Stimulated activated CD4-positive, alpha-beta T cell treated with anti-CD3 and anti-CD28 coated beads, Interleukin-12 subunit alpha, Interleukin-12 subunit beta, amount 100 ng/mL, for 4 hours (primary cell): ENCODE measurements at places on chromosomes 1 and 21.

DNA sequence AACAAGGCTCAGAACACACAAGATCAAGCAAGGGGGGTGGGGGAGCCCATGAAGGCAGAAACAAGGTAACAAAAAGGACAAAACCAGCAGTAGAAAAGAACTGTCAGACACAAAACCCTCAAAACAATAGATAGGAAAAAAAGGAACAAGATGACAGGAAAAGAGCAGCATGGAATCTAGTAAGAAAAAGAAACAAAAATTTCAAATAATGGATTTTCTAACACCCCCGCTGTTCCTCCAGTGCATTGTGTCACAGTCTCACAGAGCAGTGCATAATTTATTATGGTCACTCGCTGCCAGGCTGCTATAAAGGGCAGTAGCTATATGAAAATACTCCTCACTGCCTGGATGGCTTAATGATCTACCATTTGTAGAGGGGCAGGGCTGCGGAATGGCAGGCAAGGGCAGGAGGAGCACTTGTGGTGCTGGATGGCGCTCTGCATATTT lies 567.9 kb downstream of the DPYD start:
- DNase-seq = no peak

DNA sequence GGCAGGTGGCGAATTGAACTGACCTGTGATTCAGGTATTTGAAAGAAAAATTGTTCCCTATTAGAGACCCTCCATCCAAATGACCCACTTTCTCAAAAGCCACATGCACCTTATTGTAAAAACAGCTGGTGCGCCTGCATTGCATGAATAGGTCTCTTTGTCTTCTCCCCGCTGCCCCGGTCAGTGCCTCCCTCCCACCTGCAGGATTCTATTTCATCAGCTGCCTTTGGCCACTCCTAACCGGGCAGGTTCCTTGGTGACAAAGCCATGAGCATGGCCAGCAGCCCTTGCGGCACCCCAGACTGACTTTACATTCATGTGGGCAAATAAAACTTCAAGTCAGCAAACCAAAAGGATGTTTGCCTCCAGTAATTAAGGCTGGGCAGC lies 6.4 kb downstream of the TMPRSS3 start:
- no peak for DNase-seq

DNA sequence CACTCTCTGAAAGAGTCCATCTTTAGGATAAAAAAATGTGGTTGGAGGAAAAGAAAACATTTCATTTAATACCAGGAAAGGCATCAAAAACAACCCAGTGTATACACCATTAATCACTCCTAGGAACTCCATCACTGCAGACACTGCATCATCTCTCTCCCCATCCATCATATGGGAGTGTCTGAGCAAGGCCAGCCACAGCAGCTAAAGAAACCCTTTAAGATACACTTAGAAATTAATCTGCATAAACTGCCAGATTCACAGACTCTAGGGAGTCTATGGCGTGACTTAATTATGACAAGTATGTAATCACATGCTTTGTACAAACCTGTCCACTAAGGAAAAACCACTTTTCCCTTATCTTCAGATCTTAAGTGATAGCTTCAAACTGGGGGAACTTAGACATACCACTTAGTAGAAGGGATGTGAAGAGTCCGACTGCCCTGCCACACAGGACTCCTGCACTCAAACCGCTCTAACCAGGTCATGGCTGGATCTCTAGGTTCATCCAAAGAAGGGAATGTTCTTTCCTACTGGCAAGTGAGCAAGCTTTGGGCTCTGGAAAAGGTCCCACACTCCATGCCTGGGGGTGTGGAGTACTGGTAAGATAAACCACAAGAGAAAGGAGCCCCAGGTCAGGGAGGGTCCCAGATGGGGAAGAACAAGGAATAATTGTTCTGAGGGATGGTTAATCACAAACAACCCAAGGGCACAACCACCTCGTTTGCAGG lies 61.0 kb upstream of the C8B start:
- no peak for DNase-seq

GRCh38 chr1:119829625-119830024 lies 18.4 kb upstream of the REG4 start:
- no peak for DNase-seq

- no peak for DNase-seq
These were observed 10.2 kb upstream of the CACHD1 start for GRCh38 chr1:64459743-64460142.

GRCh38 chr1:78038071-78038470 lies 7.7 kb upstream of the GIPC2 start:
- no peak for DNase-seq

GRCh38 chr1:214472364-214472763 lies 79.0 kb downstream of the PTPN14 start:
- no peak for DNase-seq

- DNase-seq = no peak
These were observed 612.2 kb downstream of the SMYD3 start for GRCh38 chr1:245894843-245895242.

DNA sequence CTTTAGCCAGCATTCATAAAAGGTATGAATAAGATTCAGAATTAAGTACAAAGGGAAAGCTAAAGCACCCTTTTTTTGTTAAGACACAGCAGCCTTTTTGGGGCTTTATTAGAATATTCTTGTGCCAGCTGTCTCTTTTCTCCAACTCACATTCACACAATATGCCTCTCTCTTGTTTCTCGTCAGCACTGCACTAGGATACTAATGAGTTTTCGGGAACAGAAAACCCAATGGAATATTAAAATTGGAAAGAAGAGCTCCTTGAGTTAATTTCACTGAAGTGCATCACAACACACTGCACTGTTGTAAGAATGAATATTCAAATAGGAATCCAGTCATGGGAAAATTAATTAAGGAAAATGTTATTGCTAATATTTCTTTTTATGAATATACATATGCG lies 410.4 kb upstream of the BEND5 start:
- DNase-seq = no peak

- no peak for DNase-seq
These were observed 34.9 kb downstream of the FOXO6 start for GRCh38 chr1:41396084-41396483.

- DNase-seq = no peak
These were observed 9.1 kb upstream of the C1QA start for GRCh38 chr1:22627331-22627730.
